OCI-LY7 (cell line): ENCODE measurements at places on chromosomes 2 and 18. TPM values are rescaled to one million over a fixed set of nuclear protein-coding genes. Genes with fewer than 3 reads are reported as not detected.

GRCh38 chr2:113266431-113266830 is 12.3 kb downstream of the PAX8 start:
- no peak for DNase-seq

- peak; percentile 85 for DNase-seq
These were observed 48.0 kb upstream of the HNRNPA3 start for GRCh38 chr2:177164584-177165052.

The KCNG2 gene
- total RNA-seq: not detected in 2 replicates

DNA sequence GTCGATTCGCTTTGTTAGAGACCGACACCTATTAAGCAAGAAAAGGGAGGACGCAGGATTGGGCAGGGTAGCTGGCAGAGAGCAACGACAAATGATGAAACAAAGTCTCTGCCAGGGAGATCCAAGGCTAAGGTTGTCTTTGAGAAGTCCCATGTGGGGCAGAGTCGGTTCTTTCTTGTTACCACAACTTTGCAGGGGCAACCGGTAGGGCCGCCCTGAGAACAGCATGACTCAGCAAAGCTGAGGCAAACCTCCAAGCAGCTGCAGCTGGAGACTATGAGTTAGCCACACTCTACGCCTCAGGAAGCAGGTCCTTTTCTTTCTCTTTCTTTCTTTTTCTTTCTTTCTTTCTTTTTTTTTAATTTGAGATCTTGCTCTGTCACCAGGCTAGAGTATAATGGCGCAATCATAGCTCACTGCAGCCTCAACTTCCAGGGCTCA is 452.3 kb upstream of the ID2 start:
- peak; percentile 83 for DNase-seq

DNA sequence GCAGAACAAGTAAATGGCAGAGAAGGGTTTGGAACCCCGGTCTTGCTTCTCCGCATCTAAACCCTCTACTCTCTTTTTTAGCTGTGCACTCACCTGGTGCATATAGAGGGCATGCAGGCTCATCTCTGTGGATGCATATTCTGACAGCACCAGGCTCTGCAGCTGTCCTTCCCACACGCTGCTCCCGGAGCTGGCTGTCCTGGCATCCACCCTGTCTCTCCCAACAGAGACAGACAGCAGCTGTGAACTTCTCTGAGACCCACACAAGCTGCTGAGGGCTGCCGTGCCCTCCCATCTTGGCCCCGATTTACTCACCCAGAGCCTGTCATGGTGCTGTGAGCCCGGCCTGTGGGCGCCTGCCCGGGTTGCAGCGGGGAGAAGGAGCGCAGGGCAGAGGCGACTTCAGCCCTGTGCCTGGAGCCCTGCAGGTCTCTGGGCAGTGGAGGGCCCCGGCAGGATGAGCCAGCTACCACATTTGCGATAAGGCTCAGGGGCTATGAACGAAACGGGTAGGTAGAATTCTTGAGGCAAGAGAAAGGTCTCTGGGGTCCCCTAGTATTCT is 3.3 kb upstream of the ABCB6 start:
- DNase-seq: no peak

The BOK gene
- total RNA-seq: not detected in 2 replicates

DNA sequence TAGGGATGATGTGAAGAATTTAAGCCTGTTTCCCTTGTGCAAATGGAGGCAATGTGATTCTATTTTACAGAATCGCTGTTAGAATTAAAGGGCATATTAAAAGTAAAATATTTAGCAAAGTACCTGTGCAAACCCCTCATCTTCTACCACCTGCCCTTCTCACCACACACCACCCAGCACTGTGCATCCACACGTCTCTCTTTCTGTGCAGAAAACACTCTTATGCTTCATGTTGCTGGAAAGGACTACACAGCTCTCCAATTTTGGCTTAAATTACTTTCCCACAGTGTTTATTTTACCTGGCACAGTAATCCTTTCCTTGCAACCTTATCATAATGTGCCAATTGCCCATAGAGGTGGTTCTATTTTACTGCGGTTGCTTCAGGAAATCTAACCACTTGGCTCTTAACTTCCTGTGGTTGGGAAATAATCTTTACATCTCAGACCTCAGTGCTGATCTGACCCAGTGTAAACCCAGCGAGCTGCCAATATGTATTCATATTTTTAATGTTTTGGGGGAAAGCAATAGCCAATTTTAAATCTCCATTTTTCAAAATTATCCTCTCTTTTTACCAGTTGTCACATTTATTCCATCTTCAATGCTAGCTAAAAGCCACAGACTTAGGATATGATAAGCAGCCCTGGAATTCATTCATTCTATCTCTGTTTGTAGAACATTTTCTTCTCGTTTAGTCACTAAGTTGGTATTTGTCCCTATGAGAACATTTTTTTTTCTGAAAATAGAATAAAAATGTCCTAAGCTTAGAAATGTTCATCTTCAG is 250.9 kb downstream of the DSEL start:
- no peak for DNase-seq

The TP53I3 gene
- total RNA-seq: 0.82 and 1.1 TPM in 2 replicates

DNA sequence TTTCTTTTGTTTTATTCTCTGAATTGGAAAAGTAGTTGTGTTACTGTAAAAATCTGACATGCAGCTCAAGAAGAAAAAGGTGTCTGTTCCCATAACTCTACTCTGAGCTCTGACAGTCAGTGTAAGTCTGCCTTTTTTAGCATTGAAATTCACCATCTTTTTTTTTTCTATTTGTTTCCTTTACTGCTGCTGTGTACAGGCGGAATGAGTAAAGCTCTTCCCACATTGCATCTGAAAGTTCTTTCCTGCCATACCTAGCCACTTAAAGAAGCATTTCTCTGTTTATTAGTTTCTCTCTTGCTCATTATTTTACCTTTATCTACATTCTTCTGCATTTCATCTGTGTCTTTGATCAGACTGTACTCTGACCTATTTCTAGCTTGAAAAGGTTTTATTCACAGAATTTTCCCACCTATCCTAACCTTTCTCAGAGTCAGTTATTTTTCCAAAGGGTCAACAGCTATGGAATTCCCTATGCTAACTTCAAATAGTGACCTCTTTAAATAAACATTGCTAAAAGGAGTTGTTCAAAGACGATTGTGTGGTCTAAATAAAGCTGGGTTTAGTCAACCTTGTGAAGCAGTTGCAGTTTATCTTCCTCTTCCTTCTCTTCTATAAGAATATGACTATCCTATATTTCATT is 1303.1 kb upstream of the ZEB2 start:
- no peak for DNase-seq

- no peak for DNase-seq
These were observed 12.0 kb downstream of the CATIP start for GRCh38 chr2:218368621-218369153.

DNA sequence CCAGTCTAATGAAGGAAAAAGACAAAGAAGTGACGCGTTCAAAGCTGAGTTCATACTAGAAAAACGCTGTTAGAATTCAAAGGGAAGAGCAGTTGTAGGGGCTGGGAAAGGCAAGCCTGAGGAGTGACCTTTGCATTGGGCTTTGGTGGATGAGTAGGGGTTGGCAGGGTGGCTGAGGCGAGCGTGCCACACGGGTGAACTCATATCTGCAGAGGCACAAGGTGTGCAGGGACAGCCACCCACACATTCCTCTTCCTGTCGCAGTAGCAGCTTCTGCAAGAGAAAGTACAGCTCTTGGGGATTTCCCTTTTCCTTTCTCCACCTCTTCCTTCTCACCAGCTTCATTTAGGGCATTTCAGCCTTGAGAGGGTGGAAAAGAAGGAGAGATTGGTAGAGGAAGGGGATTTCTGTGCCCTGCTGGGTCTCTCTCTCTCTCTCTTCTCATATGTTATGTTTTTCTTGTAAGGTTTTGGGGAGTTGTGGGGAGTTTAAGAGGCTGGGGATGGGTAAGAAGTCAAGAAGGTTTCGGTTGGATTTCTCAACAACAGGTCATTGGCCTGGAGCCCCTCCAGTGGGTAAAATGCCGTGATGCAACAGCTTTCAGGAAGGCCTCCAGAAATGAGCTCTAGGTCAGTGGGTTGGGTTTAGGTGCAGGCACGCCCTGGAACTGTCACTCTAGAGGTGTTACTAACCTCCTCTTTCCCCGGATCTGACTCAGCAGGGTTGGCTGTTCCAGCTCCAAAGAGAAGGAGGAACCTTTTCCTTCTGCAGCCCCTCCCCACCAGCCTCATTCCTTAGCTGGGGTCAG is 40.1 kb downstream of the ODC1 start:
- DNase-seq: peak; percentile 39

DNA sequence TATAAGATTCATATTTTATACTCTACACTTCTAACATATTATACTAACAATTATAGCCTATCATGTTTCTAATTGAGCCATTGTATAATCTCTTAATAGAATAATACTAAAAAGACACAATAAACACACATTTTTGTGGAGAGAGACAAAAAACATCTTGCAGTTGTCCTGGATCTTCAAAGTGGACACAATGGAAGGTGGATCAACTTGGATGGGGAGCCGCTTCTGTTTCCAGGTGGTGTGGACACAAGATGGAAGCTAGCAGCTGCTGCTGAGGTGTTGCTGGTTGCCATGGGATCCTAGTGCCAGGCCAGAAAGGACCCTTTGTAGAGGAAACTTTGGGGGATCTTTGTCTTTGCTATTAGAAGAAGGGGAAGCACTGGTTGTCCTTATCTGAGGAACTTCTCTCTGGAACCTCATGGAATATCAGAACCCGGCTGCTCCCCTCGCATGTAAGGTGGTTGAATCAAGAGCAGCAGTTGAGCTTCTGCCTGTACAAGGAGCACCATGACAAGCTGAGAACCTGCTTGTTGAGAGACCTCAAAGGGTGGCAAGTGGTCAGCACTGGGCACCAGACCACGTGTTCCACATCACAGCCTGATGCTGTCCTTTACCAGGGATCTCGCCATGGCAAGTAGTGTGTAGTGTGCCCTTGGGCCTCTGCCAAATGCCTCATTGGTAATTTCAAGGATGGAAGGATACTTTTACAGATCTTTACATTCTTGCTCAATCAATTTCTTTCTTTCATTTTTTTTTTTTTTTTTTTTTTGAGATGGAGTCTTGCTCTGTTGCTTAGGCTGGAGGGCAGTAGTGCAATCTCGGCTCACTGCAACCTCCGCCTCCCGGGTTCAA is 232.2 kb downstream of the MYCN start:
- no peak for DNase-seq

DNA sequence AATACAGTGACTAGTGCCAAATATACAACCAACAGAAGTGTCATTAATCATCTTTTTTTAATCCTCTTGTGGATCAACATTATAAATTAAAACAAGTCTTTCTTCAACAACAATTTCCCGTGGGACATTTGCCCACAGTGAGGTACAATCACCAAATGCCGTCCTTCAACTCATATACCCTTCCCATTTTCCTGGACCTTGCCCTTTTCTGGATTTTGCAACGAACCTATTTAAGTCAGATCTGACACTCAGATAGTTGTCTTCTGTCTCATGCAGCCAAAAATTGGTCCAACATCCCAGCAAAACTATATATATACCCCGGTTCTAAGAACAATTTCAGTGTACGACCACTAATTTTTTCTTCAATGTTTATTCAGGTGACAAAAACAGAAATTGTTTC is 324.0 kb downstream of the DSEL start:
- no peak for DNase-seq

DNA sequence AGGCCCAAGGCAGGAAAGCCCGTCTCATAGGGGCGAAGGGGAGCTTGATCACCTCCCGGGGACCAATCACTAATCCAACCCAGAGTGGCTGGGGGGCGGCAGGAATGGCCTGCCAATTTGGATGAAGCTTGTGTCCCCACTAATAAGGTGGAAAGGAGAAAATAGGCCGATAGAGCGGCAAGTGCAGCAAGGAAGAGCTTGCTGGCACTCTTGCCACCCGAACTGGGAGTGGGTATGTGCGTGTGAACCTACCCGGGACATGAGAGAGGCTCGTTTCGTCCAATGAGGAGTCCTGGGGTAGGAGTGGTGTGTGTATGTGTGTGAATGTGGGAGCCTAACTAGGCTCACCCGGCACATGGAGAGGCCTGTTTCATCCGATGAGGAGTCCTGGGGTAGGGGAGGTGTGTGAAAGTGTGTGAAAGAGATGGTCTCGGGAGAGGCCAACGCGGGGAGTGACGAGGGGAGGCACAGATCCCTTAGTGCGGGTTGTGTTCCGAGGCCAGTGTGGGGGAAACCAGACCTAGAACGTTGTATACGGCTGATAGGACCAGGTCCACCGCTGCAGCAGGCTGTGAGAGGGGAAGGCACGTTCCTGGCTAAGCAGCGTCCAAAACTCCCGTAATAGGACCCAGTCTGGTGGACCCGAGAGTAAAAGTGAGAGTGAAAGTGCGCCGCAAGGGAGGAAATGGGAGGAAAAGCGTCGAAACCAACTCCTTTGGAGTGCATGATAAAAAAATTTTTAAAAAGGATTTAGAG is 47.1 kb upstream of the SELENOI start:
- no peak for DNase-seq

- DNase-seq: no peak
These were observed 189.0 kb upstream of the CTAGE1 start for GRCh38 chr18:22606563-22607283.

The HOXD3 gene
- total RNA-seq: not detected in 2 replicates

The USP14 gene
- 86.9 and 88.3 TPM in 2 replicates for total RNA-seq

The VWA3B gene
- total RNA-seq: not detected in 2 replicates

DNA sequence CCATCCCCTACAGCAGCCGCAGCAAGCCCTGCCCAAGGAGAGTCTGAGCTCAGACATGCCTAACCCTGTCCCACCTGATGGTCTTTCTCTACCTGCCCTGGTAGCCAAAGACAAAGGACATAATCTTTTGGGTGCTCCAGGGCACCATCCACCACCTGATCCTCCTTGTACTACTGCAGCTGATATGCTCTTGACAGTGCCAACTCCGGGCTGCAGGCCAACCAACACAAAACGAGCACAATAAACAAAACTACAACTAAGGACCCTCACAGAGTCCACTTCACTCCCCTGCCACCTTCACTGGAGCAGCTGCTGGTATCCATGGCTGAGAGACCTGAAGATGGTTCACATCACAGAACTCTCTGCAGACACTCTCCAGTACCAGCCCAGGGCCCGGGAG is 106.3 kb downstream of the GRB14 start:
- no peak for DNase-seq

DNA sequence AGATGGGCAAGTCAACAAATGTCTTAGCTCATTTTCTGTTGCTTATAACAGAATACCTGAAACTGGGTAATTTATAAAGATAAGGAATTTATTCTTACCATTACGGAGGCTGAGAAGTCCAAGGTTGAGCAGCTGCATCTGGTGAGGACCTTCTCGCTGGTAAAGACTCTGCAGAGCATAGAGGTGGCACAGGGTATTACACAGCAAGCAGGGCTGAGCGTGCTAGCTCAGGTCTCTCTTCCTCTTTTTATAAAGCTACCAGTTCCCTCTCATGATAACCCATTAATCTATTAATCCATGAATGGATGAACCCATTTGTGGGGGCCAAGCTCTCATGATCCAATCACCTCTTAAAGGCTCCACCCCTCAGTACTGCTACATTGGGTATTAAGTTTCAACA is 109.1 kb downstream of the CDK15 start:
- peak; percentile 24 for DNase-seq

DNA sequence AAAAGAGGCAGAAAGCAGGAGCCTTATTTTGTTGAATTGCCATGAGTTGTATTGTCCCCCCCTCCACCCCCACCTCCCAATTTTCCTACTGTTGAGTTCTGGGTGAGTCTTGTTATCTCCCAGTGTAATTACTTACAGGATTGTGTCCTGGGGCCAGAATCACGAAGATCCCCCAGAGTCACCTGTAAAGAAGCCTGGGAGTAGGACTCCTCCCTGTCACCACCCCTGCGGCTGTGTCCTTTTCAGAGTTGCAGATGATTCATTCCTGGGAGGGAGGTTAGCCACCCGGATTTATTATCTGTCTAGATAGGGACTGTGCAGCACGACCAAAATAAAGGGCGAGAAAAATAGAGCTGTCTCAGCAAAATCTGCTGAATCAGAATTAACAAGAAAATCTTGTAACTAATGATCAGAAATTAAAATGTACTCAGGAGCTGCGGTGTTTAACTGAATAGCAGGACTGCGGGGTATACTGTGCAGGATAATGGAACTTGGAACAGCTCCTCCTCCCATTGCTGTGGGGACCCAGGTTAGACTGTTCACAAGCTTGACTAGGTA is 81.7 kb upstream of the CAPN13 start:
- DNase-seq: no peak

The UGT1A10 gene
- not detected in 2 replicates for total RNA-seq
